SHP77 treated with DMSO at 0.1 percent for 48 hours (cell line): ENCODE measurements at places on chromosomes 16 and 17.

DNA sequence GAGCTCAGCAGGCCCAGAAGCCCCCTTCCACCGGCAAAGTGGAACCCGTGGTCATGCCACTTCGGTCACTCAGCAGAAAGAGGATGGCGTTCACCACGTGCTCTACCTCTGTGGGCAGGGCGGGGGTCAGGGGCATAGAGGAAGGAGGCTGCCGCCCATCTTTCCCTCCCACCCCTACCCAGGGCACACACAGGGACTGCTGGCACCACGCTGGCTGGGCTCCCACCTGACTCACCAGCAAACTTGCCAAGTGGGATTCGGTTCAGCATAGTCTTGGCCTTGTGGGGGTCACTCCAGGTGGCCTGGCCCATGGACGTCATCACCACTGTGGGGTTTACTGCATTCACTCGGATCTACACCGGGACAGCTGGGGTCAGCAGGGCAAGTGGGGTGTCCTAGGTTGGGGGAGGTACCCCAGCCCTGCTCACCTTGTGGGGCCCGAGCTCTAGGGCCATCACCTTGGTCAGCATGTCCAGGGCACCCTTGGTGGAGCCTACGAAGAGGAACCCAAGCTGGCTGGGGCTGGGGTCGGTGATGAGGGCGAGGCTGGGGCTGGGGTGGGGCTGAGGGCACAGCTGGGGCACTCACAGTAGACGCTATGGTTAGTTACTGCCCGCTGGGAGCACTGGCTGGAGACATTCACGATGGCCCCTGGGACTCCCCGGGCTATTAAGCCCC, 1.4 kb downstream of the DCXR start:
- DNase-seq, result no peak

DNA sequence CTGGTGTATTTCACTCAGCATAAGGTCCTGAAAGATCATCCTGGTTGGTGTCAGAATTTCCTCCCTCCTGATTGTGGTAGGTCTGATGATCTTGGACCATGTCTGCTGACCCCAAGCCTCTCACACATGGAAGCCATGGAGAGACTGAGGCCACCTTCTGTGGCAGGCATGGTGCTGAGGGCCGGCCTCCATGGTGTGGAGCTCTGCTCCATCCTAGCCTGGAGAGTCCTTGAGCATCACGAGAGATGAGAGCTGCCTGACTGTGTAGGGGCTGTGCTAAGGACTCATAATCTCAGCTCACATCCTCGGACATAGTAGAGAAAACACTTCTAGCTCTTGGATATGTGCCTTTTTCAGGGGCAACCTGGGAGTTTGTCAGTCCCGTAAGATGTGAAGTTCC, 40.6 kb downstream of the MPRIP start:
- no peak for DNase-seq

DNA sequence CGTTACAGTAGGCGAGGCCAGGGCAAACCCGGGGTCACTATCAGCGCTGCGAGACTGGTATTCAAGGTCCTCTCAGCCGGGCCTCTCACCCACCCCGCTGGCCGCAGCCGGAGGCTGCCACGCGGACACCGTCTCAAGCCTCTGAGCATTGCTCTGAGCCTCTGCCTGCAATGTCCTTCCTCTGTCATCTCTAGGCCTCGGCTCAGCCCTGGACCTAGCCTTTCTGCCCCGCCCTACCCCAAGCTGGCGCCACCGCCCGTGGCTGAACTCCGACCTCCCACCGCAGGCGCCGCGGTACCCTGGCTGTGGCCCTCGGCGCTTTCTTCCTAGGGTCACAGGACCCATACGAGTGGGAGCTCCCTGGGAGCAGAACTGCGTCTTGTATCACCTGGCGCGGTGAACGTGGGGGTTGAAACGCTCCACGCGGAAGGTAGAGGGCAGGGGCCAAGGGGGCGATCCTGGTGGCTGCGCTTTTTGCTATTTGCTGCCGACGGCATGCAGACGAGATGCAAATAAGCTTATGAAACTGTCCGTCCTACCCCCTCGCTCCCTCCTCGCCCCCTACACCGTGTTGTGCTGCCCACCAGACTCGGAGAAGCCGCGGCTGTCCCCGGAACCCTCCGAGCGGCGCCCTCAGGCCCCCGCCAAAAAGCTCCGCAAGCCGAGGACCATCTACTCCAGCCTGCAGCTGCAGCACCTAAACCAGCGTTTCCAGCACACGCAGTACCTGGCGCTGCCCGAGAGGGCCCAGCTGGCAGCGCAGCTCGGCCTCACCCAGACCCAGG, 3.7 kb downstream of the DLX4 start:
- DNase-seq, result no peak

GRCh38 chr16:46899443-46900143, 15.4 kb downstream of the GPT2 start:
- no peak for DNase-seq

- peak; percentile 75 for DNase-seq
These were observed 14.4 kb upstream of the CBX8 start for GRCh38 chr17:79811011-79811867.

GRCh38 chr16:49460786-49461470, 87.3 kb downstream of the C16orf78 start:
- DNase-seq, result no peak

- DNase-seq, result peak; percentile 92
These were observed 30.7 kb upstream of the MED9 start for GRCh38 chr17:17445925-17446665.

DNA sequence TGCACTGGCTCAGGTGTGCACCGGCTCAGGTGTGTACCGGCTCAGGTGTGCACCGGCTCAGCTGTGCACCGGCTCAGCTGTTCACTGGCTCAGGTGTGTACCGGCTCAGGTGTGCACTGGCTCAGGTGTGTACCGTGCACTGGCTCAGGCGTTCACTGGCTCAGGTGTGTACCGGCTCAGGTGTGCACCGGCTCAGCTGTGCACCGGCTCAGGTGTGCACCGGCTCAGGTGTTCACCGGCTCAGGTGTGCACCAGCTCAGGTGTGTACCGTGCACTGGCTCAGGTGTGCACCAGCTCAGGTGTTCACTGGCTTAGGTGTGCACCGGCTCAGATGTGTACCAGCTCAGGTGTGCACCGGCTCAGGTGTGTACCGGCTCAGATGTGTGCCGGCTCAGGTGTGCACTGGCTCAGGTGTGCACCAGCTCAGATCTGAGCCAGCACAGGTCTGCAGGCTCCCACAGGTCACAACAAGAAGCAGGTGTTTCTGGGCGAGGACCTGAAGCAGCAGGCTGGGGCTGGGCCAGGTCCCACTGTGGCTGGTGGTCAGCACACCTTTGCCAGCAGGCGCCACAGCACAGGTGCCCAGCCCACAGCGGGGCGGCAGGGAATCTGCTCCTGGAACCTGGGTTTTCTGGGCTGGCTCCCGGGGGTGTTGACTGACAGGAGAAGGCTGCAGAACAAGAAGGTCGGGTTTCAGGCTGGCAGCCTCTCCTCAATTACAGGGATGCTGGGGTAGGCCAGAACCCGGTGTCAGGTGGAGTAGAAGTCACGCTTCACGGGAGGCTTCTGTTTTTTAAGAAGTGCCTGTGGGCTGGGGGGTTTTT, 17.2 kb downstream of the METRNL start:
- DNase-seq, result no peak

GRCh38 chr17:31211352-31212012, 85.6 kb downstream of the OMG start:
- DNase-seq, result no peak

- peak; percentile 41 for DNase-seq
These were observed 16.8 kb upstream of the MTSS2 start for GRCh38 chr16:70702624-70703023.

- DNase-seq, result no peak
These were observed 10.2 kb downstream of the ENDOV start for GRCh38 chr17:80424878-80425765.

DNA sequence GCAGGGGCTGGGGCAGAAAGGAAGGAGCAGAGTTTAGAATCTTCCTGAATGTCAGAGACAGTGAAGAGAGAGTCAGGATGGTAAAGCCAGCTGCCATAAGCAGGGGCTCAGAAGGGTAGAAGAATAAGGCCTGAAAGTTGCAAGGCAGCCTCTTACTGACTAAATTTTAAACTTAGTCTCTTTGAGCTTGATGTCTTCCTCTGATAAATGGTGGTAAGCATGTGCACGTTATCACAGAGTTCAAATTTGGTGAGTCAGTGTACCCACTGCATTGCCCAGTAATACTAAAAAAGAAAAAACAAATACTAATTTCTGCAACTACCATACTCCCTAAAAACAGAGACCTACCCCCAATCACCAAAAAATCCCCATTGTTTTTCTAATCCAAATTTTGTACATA, 45.2 kb downstream of the SIAH1 start:
- DNase-seq, result no peak

GRCh38 chr16:9049241-9049640, 42.2 kb upstream of the HAPSTR1 start:
- DNase-seq, result no peak

GRCh38 chr17:58537266-58537665, 22.8 kb upstream of the MTMR4 start:
- DNase-seq, result no peak

DNA sequence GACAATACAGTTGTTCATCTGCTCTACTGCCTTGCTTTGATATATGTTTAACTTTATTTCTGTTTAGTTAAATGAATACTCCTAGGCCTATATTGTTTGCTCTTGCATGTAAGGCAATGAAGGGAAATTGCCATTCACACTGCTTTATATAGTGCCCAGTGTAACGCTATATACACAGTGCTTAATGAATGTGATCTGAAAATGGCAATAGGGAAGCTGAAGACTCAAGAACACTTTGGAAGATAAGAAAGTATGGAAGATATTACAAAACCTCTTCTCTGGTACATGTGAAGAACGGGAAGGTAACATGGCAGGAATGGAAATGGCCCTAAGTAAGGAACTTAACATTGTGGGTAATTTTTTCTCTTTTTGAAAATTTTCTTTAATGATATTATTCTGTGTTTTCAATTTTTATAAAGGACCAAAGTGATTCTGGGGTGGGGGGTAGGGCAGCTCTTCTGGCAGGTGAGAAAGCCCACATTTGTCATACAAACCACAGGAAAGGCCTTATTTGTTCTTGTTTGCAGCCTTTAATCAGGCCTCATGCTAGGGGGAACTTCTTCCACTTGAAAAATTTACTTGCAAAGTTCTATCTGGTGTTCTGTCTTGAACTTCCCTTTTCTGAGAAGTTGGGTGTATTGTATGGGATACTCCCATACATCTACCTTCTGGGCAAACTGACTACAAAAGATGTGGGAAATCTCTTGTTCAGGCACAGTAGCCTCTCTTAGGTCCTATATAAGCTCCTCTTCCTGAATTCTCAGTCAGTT, 100.8 kb upstream of the CORO6 start:
- DNase-seq, result no peak

GRCh38 chr17:43442711-43443110, 41.1 kb upstream of the DHX8 start:
- no peak for DNase-seq

DNA sequence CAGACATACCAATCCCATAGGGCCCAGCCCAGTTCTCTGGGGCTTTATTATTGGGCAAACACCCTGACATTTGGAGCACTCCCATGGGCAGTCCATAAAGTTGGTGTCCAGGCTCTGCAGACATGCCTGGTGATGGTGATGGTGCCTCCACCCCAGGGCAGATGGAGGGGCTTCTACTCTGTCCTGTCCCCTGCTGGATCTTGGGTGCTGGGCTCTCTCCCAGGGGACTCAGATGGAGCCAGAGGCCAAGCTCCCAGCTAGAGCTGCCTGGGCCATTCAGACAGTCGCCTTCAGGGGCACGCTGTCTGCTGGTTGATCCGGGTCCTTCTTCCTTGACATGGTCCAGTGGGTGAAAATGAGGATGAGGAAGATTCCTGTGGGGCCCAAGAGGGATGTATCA, 10.6 kb downstream of the CDH16 start:
- DNase-seq, result no peak

DNA sequence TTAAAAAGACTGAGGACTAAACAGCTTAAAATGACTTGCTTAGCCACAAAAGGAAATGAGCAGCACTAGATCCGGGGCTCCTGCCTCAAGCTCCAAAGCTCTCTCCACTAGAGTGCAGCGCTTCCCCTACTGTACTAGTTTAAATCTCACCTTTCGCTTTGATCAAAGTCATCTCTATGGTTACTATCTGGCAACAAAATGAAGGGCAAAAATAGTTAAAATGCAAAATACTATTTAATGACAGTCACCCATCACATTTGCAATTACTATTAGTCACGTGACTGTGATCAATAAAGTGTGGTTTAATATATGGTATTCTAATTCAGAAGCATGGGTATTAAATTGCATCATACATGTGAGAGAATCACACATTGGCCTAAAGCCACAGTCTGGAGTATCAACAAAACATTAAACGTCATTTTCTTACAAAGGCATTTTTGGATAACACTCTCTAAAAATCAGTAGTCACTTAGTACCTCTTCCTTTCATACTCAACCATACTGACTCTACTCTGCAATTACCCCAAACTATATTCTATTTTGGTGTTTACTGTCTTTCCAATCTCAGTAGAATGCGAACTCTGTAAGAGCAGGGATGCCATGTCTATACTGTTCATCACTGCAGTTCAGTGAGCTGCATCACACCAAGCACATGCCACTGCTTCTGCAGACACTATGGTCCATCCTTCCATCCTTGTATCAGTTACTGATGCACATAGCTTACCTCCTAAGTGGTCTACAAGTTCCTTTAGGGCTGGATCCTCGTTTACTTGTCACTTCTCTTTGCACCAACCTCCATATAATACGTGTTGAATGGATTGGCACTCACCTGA, 6.2 kb downstream of the PSMD12 start:
- DNase-seq, result no peak

DNA sequence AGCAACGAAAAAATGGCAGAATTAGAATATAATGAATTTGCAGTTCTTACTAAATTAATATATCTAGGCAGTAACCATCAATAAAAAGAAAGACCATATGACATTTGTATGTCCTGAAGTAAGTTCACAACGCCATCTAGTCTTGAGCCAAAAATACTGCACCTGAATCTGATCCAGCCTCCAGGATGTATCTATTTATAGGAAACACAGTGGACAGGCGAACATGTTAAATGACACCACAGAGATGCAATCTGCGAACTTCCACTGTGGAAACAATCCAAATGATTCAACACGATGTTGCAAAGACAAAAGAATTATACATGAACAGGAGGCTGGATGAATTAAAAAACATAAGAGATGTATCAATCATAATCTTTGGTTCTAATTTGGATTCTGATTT, 197.6 kb downstream of the CDH13 start:
- DNase-seq, result no peak

- no peak for DNase-seq
These were observed 117.0 kb downstream of the RAB11FIP4 start for GRCh38 chr17:31508288-31509094.

DNA sequence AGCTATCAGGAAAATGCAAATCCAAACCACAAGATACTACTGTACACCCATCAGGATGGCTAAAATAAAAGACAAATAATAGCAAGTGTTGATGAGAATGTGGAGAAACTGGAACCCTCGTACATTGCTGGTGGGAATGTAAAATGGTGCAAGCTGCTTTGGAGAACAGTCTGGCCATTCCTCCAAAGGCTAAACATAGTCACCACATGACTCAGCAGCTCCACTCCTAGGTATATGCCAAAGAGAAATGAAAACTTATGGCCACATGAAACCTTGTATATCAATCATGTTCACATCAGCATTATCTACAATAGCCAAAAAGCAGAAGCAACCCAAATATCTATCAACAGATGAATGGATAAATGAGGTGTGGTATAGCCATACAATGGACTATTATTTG, 28.5 kb downstream of the VAC14 start:
- no peak for DNase-seq

GRCh38 chr17:9116861-9117568, 95.7 kb downstream of the NTN1 start:
- DNase-seq, result no peak

GRCh38 chr17:47810901-47811635, 10.5 kb downstream of the OSBPL7 start:
- DNase-seq, result no peak

GRCh38 chr17:49343273-49343672, 18.8 kb downstream of the ZNF652 start:
- DNase-seq, result no peak
